ENCODE measurements at places on chromosomes 6 and 20. TPM values are rescaled to one million over a fixed set of nuclear protein-coding genes. Genes with fewer than 3 reads are reported as not detected.

DNA sequence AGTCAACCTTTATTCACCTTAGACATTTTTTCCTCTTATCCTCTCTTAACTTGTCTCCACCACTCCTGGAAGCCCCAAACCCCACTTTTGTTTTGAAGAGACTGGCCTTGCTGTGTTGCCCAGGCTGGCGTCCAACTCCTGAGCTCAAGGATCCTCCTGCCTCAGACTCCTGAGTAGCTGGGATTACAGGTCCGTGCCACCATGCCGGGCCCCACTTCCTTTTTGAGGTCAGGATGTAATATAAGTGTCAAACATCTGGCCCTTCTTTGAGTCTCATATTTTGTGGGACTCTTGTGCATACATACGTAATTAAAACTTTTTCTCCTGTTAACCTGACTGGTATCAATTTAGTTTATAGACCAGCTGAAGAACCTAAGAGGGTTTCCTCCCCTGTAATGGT lies 1.4 kb upstream of the CDK19 start:
- DNase-seq = no peak

GRCh38 chr6:147159536-147160374 lies 44.5 kb upstream of the STXBP5 start:
- DNase-seq = no peak

- no peak for DNase-seq
Observed at GRCh38 chr6:115782612-115783011, 278.1 kb downstream of the FRK start.

GRCh38 chr6:88730611-88731011 lies 232.8 kb downstream of the RNGTT start:
- DNase-seq = peak; percentile 50

DNA sequence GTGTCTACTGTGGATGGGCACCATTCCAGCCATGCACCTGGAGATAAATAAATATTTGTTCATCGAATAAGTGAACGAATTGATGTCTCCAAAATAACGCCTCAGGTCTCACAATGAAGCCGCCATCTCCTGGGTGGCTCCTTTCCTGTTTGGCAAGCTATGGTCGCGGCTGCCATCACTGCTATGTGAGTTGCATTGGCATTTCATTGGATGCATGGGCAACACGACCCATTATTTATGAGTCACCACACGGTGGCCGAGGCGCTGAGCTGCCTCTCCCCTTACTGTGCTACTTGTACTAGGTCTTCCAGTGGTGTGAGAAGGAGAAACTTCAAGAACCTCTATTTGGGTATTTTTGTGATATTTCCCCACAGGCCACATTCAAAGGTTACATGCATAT lies 21.3 kb upstream of the PDE10A start:
- no peak for DNase-seq

GRCh38 chr6:8432614-8433013 lies 2.7 kb downstream of the SLC35B3 start:
- DNase-seq = no peak

Gene CCN2
- 2,886 TPM for total RNA-seq

GRCh38 chr20:325889-326644 lies 715 bp downstream of the SOX12 start:
- peak; percentile 69 for DNase-seq

GRCh38 chr6:12637960-12638641 lies 78.5 kb upstream of the PHACTR1 start:
- peak; percentile 67 for DNase-seq

Gene ZC3H12D
- not detected for total RNA-seq

Gene CGAS
- 7.4 TPM for total RNA-seq

Gene SLC2A10
- 11.1 TPM for total RNA-seq

DNA sequence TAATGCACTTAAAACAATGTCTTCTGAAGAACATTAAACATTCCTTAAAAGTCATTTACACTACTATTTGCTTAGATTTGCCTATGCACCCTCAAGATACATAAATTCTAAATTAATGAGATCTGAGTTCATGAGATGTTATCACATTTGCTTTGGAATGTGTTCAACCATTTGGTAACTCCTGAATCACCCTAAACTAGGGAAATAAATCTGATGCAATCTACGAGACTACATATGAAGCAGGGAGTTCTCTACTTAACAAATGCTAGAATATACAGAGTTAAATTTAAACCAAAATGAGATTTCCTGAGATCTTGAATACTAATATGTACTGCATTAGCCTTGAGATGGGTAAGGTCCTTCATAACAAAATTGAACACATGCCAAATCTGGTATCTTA lies 170.1 kb downstream of the CLIC5 start:
- no peak for DNase-seq

DNA sequence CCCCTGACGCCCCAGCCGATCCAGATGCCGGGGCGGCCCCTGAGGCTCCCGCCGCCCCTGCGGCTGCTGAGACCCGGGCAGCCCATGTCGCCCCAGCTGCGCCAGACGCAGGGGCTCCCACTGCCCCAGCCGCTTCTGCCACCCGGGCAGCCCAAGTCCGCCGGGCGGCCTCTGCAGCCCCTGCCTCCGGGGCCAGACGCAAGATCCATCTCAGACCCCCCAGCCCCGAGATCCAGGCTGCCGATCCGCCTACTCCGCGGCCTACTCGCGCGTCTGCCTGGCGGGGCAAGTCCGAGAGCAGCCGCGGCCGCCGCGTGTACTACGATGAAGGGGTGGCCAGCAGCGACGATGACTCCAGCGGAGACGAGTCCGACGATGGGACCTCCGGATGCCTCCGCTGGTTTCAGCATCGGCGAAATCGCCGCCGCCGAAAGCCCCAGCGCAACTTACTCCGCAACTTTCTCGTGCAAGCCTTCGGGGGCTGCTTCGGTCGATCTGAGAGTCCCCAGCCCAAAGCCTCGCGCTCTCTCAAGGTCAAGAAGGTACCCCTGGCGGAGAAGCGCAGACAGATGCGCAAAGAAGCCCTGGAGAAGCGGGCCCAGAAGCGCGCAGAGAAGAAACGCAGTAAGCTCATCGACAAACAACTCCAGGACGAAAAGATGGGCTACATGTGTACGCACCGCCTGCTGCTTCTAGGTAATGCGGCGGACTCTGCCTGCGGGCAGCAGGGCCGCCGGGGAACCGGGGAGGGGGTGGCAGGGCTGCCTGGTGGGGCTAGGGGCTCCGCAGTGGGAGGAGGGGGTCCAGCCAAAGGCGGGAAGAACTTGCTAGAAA lies 2.3 kb downstream of the GNAS start:
- no peak for DNase-seq

DNA sequence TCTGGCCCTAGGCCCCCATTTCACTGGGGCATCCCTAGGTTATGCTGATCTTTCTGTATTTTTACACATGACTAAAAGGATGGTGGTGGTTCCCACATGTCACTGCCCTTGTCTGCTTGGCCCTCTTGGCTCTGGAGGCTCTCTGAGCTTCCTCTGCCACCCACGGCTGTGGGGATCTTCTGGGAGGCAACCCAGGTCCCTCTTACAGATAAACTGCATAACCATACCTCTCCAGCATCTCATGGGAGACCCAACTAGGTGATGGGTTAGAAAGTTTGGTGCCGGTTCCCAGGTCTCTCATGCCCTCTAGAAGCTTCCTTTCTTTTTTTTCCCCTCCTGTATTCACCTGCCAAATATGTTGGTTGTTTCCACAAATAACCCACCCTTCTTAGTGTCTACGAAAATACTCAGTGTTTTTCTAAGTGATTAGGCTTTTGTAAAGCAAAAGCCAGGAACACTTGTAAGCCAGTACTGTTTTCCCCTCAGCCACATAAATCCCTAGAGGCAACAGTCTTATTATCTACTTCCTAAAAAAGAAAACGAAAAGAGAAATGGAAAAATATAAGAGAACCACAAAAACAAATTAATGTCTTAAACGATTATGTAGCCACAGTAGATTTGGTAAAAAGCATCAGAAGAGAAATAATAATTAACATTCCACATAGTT lies 71.7 kb upstream of the SMLR1 start:
- DNase-seq = no peak

- no peak for DNase-seq
Observed at GRCh38 chr6:120279466-120280167, 930.1 kb upstream of the MAN1A1 start.

- DNase-seq = no peak
Observed at GRCh38 chr6:297571-298232, 5.4 kb downstream of the DUSP22 start.

GRCh38 chr20:7496394-7496991 lies 443.8 kb downstream of the HAO1 start:
- DNase-seq = peak; percentile 11

- peak; percentile 94 for DNase-seq
Observed at GRCh38 chr6:54291146-54291545, 17.1 kb upstream of the TINAG start.

DNA sequence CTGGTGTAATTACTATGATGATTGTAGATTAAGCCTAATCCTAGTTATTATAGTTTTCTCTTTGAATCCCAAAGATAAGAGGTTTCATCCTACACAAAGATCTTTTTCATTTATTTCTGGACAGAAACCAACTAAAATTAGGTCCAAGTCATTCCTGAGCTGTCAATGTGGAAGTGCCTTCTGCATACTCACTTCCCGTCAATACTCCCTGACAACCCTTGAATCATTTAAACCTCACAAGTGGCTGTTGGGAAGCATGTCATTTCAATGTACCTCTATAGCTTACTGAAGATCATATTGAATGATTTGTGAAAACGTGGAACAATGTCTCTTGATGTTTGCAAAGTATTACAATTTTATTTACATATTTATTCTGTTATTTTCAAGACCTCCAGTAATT lies 274.1 kb downstream of the HACE1 start:
- no peak for DNase-seq

DNA sequence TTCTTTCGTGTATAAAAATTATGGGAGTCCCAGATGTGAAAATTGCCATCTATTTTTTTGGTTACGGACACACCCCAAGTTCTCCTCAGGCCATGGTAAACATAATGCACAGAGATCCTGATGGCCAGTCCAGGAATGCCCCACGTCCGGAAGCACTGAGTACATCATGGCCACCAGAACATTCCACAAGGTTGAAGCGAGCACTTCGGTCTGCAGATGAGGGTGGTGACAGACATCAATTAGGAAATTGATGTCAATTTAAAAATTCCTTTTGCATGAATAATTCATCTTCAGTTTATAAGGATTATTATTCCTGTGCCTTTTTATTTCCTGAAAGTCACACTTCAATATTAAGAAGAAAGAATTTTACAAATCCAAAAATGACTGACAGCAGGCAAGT lies 13.2 kb upstream of the EXOC2 start:
- peak; percentile 44 for DNase-seq

DNA sequence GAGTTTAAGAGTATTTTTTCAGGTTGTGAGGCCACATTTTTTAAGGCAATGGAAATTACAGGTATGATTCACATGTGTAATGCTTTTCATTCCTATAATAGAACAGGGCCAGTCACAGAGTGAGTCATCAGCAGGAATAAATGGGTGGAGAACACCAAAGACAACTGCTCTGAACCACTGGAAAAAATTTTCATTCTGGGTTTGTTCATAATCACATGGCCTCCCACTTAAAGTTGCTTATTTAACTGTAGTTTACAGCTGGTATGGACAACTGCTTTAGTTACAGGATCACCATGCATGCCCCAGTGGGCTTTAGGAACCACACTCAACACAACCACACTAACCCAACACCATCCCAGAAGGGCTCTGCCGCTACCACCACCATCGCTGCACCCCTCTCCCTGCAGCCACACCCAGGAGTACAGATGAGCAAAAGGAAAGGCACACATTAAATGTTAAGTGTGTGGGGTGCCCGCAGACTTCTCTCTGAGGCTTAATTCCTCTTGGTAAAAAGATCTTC lies 107.0 kb upstream of the DST start:
- DNase-seq = peak; percentile 71

Gene EPB41L2
- total RNA-seq = 84.8 TPM

Gene HCK
- not detected for total RNA-seq

DNA sequence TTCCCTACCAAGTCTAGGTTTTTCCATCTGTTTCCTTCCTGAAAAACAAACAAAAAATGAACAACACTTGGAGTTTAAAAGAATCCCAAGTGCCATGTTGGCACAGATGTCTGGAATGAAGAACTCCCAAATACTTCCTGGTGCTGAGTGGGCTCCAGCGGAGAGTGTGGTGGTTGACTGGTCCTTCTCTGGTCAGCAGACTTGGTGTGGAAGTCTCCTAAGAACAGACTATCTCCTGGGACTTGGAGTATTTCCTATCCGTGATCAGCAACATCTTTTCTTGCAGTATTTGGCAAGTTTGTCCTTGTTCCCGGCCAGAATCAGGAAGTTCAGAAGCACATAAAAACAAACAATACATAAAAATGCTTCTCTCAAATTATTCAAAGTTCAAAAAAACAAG lies 154.1 kb downstream of the MTFR2 start:
- DNase-seq = peak; percentile 77

Gene CASP8AP2
- total RNA-seq = 22.0 TPM

Gene LSM2
- 78.1 TPM for total RNA-seq

- peak; percentile 86 for DNase-seq
Observed at GRCh38 chr6:56087421-56087820, 160.0 kb downstream of the COL21A1 start.

- no peak for DNase-seq
Observed at GRCh38 chr6:157265186-157265585, 58.1 kb downstream of the TMEM242 start.

GRCh38 chr20:57250607-57251343 lies 15.7 kb downstream of the BMP7 start:
- no peak for DNase-seq

- no peak for DNase-seq
Observed at GRCh38 chr6:44458551-44458950, 71.0 kb downstream of the CDC5L start.

- DNase-seq = no peak
Observed at GRCh38 chr20:63556873-63557478, 3.0 kb downstream of the FNDC11 start.

Gene OPRM1
- total RNA-seq = not detected

DNA sequence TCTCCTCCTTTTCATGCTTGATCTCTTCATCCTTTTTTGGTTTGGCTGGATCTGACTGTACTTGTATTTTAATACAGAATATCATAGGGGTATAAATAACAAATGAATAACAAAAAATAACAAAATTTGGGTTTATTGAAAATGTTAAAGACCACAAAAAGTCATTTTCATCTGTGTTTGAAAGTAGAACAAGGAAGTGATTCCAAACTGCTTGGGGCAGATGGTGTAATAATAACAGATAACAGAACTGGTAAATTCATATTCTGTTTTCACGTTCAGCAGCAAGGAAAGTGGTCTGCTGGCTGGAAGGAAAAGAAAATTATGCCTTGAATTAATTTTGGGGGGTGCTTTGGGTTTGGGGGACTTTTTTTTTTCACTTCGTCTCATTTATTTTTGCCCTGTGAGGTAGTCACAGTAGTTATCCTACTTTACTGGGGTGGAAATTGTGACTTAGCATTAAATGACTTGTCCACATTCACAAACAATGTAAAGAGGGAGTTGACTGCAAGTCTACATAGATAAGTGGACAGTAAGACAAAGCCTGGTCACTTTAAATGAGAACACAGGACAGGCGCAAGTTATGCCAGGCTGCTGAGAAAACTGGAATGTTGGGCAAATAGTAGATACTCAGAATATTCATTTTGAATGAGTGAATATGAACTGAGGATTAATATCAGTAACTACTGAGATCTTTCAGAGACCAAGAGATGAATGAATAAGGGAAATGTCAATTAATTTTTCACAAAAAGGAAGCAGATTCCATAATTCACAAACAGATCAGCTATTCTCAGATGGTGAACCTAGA lies 193.9 kb upstream of the CITED2 start:
- DNase-seq = no peak

Gene HDDC2
- total RNA-seq = 12.6 TPM

Gene WFDC10B
- not detected for total RNA-seq

- no peak for DNase-seq
Observed at GRCh38 chr6:12420626-12421025, 130.5 kb downstream of the EDN1 start.

Gene GSTA2
- not detected for total RNA-seq

Measured in endothelial cell of umbilical vein (primary cell).